Activated T-helper 1 cell treated with anti-CD3 and anti-CD28 coated beads, Interleukin-2, amount 50 U/mL, for 16 hours (primary cell): ENCODE measurements at places on chromosomes 2 and 18.

DNA sequence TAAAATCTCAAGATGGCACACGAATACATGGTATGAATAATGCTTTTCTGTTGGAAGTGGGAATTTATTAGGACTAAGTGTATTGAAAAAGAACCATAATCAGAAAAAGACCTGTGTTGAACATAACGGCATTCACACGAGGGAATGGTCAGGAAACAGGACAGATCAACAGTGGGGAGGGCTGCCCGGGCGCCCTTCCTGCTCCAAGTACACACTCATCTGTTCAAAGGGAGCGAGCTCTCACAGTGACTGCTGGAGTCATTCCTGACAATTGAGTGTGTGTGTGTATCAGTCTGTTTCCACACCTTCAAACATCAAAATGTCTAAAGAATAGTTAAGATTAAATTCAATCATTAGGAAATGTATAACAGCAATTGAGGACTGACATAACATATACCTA, 167.2 kb downstream of the HDAC4 start:
- DNase-seq: no peak

GRCh38 chr2:3712831-3713503, 9.6 kb downstream of the DCDC2C start:
- no peak for DNase-seq

- DNase-seq: no peak
Measured at GRCh38 chr18:476251-476664, 24.2 kb downstream of the COLEC12 start.

GRCh38 chr2:28344756-28345373, 47.8 kb upstream of the FOSL2 start:
- no peak for DNase-seq

DNA sequence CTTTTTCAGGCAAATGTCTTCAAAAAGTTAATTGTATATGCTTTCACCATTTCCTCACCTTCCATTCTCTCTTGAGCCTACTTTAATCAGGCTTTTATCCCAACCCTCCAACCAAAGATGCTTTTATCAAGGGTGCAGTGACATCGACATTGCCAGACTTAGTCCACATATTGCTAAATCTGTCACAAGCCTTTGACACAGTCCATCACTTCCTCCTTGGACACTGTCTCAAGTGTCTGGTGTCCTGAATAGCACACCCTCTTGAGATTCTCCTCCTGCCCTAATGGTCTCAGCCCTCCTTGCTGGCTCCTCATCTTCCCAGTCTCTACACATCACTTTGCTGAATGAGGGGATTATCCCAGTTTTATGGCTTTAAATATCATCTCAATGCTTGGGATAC, 147.5 kb upstream of the SLC39A10 start:
- no peak for DNase-seq
